ENCODE measurements at places on chromosomes 11 and 22. TPM values are rescaled to one million over a fixed set of nuclear protein-coding genes. Genes with fewer than 3 reads are reported as not detected.

The NPAS4 gene
- not detected for total RNA-seq

The ACRV1 gene
- total RNA-seq, result not detected

The KIF18A gene
- total RNA-seq, result 1.9 TPM

The PAAF1 gene
- 11.4 TPM for total RNA-seq
